ENCODE measurements at places on chromosomes 2 and 18.
A peak's percentile ranks its signal among the peaks of the same experiment; 100 is the strongest.

DNA sequence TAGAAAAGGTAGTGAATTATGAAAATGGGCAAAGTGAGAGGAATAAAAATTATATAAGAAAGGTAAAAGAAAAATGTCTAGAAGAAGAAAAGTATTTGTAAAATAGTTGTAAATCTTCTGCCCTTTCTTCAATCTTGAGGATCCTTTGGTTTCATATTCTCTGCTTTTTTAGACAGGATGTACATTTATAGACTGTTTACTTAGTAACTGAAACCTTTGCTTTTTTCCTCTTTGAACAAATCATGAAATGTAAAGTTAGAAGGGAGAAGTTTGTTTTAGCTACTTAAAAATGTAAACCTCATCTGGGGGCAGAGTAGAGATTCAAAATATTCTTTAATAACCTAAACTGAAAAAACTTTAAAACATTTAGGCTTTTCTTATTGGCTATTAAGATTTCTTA, 150.4 kb upstream of the ITGA4 start:
- DNase-seq, result no peak

- DNase-seq, result peak; percentile 79
Observed at GRCh38 chr2:27956888-27957287, 66.4 kb downstream of the BABAM2 start.

DNA sequence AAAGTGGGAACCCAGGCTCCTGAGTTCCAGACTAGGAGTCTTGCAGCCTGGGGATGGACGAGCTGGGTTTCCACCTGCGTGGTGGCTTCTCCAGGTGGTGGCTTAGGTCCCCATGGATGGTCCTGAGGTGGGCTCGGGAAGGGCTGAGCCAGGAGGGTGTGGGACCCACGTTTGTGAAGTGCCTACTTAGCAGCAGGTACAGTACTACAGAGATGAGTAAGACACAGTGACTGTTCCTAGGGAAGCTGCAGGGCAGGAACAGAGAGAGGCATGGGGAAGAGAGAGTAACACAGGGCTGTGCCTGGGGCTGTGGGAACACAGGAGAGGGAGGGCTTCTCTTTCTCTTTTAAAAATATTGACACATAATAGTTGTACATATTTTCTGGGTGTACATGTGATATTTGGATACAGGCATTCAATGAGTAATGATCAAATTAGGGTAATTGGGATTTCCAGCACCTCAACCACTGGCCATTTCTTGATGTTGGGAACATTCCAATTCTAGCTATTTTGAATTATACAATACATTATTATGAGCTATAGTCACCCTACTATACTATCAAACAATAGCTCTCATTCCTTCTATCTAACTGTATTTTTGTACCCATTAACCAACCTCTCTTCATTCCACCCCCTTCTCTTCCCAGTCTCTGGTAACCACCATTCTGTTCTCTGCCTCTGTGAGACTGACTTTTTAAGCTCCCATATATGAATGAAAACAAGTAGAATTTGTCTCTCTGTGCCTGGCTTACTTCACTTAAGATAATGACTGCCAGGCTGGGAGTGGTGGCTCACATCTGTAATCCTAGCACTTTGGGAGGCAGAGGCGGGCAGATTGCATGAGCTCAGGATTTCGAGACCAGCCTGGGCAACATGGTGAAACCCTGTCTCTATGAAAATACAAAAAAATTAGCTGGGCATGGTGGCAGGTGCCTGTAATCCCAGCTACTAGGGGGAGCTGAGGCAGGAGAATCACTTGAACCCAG, 15.0 kb downstream of the TOGARAM2 start:
- DNase-seq, result no peak

GRCh38 chr2:238518172-238518820, 91.6 kb downstream of the ASB1 start:
- peak; percentile 35 for DNase-seq

DNA sequence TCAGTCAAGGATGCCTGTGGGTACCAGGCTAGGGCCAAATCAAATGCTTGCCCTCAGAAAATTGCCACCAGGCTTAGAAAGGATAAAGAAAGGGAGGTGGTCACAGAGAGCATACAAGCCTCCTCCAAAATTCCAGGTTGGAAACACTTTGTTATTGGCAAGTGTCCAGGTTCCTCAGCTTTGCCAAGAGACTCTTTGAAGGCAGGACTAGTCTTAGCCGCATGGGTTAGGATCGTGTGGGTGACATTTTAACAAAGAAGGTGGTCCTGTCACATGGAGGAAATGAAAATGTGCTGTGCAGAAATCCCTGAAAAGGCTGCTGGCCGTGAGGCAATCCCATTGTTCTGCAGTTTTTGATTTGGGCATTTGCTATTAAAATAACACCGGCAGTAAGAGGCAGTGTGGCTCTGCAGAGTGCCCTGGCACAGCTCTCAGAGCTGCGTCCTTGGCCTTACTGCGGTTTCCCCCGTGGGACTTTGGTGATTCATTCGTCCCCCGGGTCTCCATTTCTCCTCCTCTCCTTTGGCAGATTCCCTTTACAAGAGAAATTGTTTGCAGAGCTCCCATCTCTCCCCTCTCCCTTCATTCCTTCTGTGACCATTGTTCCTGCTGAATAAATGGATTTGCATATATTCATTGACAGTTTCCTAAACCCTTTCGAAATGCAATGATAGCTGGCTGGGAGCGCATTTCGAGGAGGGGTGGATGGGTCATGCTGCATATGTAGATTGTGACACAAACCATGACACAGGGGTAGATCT, 187.3 kb downstream of the VAPA start:
- DNase-seq, result peak; percentile 27

DNA sequence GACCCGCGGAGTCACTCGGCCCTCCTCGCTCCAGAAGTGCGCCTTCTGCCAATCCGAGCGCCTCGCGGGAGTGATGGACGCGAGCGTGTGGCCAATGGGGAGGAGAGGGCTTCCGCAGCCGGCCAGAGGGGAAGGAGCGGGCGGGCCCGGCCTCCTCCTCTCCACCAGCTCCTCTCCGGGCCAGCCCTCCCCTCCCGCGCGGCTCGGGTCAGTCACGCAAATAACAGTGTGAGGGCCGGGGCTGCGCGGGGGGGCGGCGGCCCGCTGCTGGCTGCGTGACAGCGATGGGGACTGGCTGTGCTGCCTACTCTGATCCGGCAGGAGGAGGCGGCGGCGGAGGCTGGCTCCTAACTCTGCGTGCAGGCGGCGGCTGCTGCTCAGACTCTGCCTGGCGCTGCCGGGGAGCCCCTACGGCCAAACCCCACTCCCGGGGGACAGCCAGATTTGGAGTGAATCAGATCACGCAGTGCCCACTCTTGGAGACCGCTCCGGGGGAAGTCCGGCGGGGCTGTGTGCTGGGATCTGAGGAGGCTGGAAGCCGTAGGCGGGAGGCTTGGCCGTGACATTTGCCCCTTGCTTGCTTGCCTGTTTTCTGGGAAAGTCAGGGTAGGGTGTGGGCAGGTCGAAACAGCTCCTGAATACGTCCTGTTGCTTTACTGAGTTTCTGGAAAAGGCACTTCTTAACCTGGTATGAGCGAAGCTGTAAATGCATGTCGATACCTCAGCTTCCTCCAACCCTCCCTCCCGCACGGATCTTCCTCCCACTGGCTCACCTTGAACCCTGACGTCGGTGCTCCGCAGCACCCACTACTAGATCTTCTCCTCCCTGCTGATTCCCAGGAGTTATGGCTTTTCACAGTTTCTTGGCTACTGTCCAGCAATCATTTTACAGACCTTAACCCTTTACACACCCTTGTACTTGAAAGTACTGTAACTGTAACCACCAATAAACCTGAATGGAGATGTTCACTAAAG, 97.9 kb upstream of the SERTAD2 start:
- DNase-seq, result peak; percentile 99

- peak; percentile 74 for DNase-seq
Observed at GRCh38 chr2:150619607-150620330, 132.3 kb upstream of the RND3 start.

DNA sequence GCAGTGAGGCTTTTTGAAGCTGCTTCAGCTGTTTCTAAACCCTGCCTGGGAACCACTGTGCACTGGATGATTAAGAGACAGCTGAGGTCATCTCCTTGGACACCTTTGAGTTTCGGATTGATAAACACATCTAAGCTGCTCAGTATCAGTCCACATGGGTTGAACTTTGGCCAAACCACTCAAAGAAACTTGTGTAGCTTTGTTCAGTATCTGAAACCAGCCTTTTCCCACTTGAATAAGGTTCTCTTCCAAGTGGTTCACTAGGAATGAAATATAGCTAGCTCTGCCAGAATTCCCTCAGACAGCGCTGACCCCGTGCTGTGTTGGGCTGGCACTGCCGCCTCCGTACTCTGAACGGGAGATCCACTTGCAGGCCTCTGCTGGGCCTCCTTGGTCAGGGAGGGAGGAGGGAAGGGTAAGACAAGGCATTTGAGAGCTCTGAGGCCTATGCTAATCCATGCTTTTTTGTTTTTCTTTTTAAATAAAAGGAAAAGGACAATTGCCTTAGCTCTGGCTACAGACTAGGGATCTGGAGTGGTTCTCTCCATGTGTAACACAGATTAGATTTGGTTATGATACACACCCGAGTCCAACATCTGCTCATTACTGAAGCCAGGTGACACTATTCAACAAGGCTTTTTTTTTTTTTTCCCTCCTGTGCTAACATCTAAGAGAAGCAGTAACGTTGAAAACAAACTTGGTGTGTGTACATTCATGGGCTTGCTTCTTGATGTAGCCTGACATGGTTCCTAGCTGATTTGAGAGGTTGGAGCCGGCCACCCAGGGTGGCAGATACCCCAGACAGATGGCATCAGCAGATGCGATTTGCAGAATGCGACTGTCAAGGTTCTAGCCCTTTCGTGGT, 67.7 kb downstream of the NCK2 start:
- DNase-seq, result peak; percentile 93

Measured in fibroblast of the aortic adventitia (primary cell).